ENCODE measurements at places on chromosomes 4 and X.

GRCh38 chr4:78588894-78589545 is 37.5 kb downstream of the ANXA3 start:
- H3K4me1 ChIP-seq: no peaks in the 10 kb centered on the region
- H3K27me3 ChIP-seq: no peaks in the 10 kb centered on the region
- H3K36me3 ChIP-seq: no peaks in the 10 kb centered on the region
- no peak overlapping the region for H3K27ac ChIP-seq
- no peak for DNase-seq

DNA sequence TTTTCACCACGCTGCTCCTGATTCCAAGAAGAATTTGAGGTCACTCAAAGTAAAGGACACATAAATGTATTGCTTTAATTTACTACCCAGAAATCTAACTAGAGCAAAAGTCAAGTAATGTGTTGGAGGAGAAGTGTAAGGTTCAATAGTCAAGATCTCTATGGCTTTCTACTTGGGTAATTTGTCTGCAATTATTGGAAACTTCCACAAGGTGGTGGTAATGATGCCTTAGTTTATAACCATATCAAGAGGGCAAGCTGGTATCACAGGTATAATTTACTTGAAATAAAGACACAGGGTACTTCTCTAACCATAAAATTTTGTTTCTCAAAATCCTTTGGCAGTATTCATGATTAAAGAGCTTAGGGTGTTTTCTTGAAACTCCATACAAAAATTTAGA is 10.2 kb upstream of the GRIA3 start:
- no peaks in the 10 kb centered on the region for H3K36me3 ChIP-seq
- H3K27ac ChIP-seq: no peak overlapping the region
- H3K27me3 ChIP-seq: peaks cover 4% of the 10 kb centered on the region
- DNase-seq: no peak
- H3K4me3 ChIP-seq: no peak overlapping the region

- no peaks in the 10 kb centered on the region for H3K36me3 ChIP-seq
- no peaks in the 10 kb centered on the region for H3K27me3 ChIP-seq
- peak overlapping the region; percentile 89 for H3K27ac ChIP-seq
- H3K4me3 ChIP-seq: peak overlapping the region; percentile 77
- DNase-seq: no peak
Observed at GRCh38 chr4:152382057-152382785, 153.7 kb downstream of the FBXW7 start.

GRCh38 chr4:183814461-183814860 is 90.6 kb upstream of the STOX2 start:
- no peak for DNase-seq
- no peak overlapping the region for H3K27ac ChIP-seq
- H3K36me3 ChIP-seq: no peaks in the 10 kb centered on the region
- H3K4me3 ChIP-seq: no peak overlapping the region
- H3K4me1 ChIP-seq: no peaks in the 10 kb centered on the region
- no peaks in the 10 kb centered on the region for H3K27me3 ChIP-seq

DNA sequence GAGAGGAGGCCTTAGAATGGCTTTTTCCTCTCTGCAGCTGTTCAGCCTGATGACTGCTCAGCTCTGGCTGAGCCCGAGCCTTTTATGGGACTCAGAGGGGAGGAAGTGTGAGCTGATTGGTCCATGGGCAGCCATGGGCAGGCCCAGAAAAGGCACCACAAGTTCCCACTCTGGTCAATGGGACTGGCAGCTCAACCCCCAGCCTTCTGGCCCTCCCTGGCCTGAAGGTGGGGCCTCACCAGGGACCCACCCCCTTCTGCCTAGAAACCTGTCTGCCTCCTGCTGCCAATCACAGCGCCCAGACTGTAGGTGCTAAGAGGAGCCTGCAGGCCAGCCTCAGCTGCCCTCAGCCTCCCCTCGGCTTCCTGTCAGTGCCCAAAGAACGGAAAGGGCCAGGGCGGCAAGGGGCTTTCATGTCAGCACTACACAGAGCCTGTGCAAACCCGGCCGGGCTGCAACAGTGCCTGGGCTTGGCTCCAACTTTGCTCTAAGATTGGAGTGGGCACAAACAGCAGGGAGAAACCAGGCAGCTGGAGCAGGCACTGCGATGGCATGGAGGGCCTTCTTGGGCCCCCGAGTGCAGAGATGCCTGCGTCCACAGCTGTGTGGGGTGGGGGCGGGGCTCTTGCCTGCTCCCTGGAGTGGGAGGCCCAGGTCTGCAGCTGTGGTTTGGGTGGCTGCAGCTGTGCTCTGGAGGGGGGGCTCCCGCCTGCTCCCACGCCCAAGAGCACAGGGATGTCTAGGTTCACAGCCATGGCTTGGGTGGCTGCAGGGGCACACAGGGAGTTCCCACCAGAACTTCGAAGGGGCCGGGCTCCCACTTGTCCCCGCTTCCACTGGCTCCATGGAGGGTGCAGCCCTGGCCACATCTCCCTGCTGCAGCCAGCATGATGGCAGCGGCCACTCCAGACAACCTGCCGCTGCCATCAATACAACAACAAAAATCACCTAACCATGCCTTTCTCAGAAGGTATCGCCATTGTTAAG is 92.6 kb downstream of the NXF2 start:
- no peak overlapping the region for H3K27ac ChIP-seq
- no peak overlapping the region for H3K4me3 ChIP-seq
- no peaks in the 10 kb centered on the region for H3K27me3 ChIP-seq
- H3K36me3 ChIP-seq: no peaks in the 10 kb centered on the region

DNA sequence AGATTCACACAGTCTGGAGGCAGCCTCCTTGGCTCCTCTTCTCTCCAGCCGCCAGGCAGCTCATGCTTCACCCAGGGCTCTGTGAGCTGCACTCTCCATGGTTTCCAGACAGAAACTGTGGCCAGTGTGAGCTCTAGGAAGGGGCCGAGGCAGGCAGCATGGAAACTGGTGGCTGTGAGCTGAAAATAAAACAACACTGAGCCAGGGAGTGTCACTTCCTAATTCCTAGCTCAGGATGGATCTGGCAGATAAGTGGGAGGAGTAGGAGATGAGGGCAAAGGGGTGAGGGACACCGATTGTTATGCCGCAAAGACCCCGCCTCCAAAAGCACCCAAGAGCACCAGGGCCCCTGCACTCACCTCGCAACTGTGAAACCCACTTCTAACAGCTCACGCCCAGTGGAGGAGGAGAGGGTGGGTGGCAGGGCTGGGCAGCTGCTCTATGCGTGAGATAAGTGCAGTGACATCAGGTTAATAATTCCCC is 69.8 kb downstream of the FHDC1 start:
- DNase-seq: no peak
- no peaks in the 10 kb centered on the region for H3K27me3 ChIP-seq
- H3K27ac ChIP-seq: peak overlapping the region; percentile 60
- H3K36me3 ChIP-seq: no peaks in the 10 kb centered on the region
- peaks cover 20% of the 10 kb centered on the region for H3K4me1 ChIP-seq

- H3K27ac ChIP-seq: no peak overlapping the region
- H3K4me1 ChIP-seq: no peaks in the 10 kb centered on the region
- no peak for DNase-seq
- H3K36me3 ChIP-seq: no peaks in the 10 kb centered on the region
Observed at GRCh38 chr4:34466411-34466810, 1777.9 kb downstream of the ARAP2 start.

DNA sequence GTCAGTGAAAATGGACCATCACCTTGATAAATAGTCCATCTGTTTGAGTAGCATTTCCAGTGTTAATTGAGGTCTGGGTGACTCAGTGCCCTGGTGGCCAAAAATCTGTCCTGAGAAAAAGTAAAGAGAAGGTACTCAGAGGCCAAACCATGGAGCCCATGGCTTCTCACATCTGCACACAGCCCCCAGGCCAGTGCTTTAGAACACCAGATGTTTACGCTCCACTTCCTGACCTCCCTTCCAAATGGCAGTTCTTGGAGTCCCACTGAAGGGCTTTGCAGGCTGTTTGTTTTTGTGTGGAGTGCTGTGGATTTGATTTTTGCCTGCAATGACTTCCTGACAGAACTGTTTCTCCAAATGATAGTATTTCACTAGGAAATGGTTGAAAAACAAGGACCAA is 60.2 kb upstream of the GPC4 start:
- H3K27me3 ChIP-seq: peaks cover 1% of the 10 kb centered on the region
- H3K4me3 ChIP-seq: no peak overlapping the region
- H3K36me3 ChIP-seq: no peaks in the 10 kb centered on the region

- no peaks in the 10 kb centered on the region for H3K4me1 ChIP-seq
- no peak overlapping the region for H3K27ac ChIP-seq
- no peak overlapping the region for H3K4me3 ChIP-seq
- no peaks in the 10 kb centered on the region for H3K36me3 ChIP-seq
- DNase-seq: no peak
- H3K27me3 ChIP-seq: no peaks in the 10 kb centered on the region
Observed at GRCh38 chr4:45741897-45742296, 382.0 kb downstream of the GABRG1 start.

- H3K4me1 ChIP-seq: no peaks in the 10 kb centered on the region
- no peaks in the 10 kb centered on the region for H3K27me3 ChIP-seq
- no peak for DNase-seq
- no peaks in the 10 kb centered on the region for H3K36me3 ChIP-seq
- H3K27ac ChIP-seq: no peak overlapping the region
Observed at GRCh38 chr4:84531689-84532088, 32.6 kb upstream of the NKX6-1 start.
